Activated T-cell treated with anti-CD3 and anti-CD28 coated beads, Interleukin-2, amount 50 U/mL, for 72 hours (primary cell): ENCODE measurements at places on chromosomes 1 and 21. TPM values are rescaled to one million over a fixed set of nuclear protein-coding genes. Genes with fewer than 3 reads are reported as not detected.

Gene GSTM1
- 37.2 TPM for total RNA-seq

Gene DYNLT5
- total RNA-seq = not detected

Gene STRIP1
- 41.0 TPM for total RNA-seq

Gene ERG
- not detected for total RNA-seq

DNA sequence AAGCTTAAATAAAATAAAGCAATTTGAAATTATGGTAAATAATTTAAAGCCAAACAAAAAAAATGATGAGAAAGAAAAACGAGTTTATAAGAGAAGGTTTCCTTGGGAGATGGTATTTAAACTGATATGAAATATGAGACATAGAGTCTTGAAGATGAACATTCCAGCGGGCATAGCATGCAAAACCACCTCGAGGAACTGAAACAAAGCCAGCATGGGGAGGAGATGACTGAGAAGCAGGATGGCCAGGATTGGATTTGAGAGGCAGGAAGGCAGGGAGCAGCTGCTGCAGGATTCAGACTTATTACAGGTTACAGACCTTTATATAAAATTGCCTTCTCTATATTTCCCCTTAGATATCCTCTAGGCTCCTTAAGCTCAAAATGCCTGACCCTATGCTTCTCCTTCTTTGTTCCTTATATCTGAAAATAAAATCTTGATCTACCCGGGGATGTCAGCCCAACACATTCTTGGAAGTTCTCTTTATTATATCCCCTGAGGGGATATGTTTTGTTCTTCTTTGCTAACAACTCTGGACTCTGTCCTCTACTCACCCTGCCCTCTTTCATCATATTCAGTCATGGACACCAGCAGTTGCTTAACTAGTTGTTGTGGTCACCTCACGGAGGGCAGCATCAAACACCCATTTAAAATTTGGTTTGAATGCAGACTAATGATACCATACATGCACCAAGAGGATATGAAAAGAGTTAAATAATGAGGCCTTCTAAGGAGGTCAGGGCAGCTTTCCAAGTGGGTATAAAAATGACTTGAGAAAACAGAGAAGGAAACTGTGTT, 719.1 kb upstream of the B3GALT2 start:
- DNase-seq = no peak

- DNase-seq = no peak
Observed at GRCh38 chr1:40390857-40391256, 17.3 kb downstream of the SMAP2 start.

DNA sequence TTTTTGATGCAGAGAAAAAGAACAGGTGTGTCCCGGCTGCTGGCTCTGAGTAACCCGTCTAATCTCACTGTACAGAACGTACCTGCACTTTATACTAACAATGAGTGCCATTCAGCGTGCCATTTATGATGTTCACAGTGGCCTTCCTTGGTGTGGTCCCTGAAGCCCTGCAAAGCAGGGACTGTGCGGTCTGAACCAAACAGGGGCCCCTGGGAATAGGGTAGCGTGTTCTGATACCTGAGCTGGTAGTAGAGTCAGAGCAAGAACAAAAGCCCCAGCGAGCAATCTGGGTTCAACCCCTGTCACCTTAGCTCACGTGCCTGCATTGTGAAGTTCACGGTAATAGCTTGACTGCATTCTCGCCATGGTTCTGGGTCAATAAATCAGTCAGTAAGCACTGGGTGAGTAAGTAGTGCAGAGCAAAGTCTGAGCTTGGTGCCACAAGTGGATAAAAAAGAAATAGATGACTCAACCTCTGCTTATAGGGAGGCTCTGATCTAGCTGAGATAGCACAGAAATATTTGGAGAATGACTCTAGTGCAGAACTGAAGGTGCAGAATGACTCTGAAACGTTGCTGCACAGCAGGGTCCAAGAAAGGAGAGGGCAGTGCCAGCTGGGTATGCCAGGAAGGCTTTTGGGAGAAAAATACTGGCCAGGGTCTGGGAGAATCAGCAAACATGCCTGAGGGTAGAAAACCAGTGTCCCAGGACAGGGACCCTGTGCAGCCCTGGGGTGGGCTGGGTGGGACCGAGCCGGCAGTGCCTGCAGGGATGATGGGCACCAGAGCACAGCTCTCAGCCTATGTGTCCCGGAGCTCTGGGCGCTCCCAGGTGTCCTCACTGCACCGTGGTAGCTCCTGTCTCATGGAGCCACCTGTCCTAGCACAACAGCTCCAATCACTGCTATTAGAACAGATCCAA, 125.9 kb downstream of the RHOU start:
- DNase-seq = peak; percentile 65

DNA sequence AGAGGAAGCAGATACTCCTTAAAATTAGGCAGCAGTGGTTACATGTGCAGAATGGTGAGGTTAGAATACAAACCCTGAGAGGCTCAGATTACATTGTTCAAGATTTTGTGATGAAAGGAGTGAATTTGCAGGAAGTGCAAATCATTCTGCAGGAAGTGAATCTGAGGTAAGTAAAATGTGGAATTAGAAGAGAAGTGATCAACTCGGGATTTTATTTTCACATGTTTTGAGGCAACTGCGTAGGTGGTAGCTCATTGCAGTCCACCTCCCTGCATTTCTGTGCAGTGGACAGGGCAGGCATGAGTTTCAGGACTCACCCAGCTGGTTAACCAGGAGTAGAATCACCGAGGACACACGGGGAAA, 2.1 kb upstream of the PLA2G2C start:
- no peak for DNase-seq

- DNase-seq = peak; percentile 45
Observed at GRCh38 chr1:52551507-52552235, 1.2 kb downstream of the TUT4 start.

GRCh38 chr1:208106218-208106617, 138.0 kb downstream of the PLXNA2 start:
- DNase-seq = no peak

- no peak for DNase-seq
Observed at GRCh38 chr21:22679207-22679606, 1681.0 kb downstream of the NCAM2 start.

DNA sequence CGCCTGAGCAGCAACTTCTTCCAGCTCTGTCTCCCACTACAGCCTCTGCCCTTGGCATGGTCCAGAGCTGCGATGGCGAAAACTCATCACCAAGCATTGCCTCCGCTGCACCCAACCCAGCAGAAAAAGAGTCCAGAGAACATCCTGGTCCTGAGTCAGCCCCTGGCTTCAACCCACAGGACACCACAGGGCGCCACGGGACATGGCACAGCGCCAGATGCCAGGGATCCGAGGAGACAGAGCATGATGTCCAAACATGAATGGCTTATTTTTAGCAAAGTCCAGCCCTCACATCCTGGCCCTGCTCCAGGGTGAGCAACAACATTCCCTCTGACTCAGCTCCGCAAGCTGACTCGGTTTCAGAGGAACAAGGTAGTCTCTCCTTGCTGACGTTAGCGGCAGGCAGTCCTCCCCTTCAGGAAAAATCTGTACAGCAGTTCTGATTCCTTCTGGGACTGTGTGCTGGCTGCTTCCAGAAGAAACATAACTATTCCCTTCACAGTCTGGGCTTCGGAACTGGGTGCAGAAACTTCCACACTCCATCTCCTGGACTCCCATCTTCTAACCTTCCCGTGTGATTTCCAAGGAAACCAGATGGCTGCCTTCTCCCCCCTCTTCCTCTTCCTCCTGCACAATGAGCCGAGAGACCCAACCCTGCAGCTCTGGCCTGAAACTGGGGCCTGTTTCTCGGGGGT, 131.3 kb downstream of the TOMM20 start:
- DNase-seq = no peak

DNA sequence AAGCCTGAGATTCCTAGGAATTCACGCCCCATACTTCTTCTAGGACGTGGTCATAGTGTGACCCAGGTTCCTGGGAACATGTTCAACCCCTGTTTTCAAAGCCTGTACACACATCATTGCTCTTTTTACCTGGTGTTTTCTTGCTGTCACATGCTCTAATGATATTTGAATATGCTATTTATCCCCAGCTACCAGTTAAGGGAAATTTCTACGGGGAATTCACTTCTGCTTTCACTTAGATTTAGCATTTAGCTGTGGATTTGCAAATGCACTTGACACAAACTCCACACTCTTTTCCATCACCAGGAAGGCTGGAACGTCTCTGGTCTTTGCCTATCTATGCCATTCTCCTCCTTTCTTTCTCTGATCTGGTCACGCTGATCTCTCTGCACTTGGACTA, 11.3 kb upstream of the SAMSN1 start:
- DNase-seq = no peak
